ENCODE measurements at places on chromosomes 1 and 21.

- DNase-seq = no peak
Measured at GRCh38 chr1:15947382-15948090, 28.4 kb downstream of the ZBTB17 start.

DNA sequence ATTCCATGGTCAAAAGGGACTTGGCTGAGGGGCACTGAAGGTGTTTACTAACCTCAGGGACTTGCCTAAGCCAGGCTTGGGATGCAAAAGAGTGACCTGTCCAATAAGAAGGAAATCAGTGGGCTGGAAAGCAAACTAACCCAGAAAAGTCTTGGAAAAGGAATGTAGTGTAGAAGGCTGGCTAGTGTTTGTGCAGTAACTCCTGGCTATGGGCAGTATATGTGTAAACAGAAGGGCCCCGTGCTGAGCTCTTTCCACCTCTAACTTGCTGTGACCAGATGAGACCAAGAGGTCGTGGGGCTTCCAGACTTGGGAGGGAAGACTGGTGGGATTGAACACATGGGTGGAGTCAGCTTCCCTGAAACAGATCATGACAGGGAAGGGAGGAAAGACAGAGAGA, 4.1 kb downstream of the MINDY1 start:
- no peak for DNase-seq

- no peak for DNase-seq
Measured at GRCh38 chr1:170592591-170593111, 60.7 kb downstream of the GORAB start.

DNA sequence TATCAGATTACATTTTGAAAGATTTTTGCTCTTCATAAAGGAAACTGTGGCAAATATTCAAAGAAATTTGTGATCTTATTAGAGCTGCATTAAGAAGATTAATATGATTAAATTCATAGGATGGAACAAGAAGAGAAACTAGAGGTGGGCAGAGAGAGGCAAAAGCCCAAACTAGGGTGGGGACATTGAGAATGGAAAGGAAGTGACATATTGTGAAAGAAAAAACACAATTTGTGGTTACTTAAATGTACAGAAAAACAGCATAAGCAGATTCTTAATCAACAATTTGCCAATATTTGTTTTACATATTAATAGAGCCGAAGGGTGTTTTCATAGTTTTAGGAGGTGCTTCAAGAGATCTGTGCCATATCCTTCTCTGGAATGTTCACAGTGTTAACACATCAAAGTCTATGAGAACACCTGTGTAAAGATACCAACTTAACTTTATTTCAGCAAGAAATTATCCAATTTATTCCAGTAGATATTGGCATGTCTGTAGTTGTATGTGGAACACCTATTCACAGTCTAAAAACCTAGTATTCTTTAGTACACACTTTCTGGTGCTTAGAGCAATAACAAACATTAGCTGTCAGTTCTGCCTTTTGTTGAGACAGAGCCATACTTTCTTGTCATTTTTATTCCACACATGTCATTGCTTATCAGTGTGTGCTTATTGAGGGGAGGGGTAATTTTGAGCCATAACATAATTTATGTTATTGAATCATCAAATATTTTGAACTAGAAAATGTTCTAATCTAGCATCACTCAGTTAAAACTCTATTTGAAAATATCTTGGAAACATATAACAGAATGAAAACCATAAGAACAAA, 401.5 kb downstream of the PTPRC start:
- no peak for DNase-seq

GRCh38 chr21:28602546-28602945, 390.1 kb downstream of the LTN1 start:
- DNase-seq = no peak

DNA sequence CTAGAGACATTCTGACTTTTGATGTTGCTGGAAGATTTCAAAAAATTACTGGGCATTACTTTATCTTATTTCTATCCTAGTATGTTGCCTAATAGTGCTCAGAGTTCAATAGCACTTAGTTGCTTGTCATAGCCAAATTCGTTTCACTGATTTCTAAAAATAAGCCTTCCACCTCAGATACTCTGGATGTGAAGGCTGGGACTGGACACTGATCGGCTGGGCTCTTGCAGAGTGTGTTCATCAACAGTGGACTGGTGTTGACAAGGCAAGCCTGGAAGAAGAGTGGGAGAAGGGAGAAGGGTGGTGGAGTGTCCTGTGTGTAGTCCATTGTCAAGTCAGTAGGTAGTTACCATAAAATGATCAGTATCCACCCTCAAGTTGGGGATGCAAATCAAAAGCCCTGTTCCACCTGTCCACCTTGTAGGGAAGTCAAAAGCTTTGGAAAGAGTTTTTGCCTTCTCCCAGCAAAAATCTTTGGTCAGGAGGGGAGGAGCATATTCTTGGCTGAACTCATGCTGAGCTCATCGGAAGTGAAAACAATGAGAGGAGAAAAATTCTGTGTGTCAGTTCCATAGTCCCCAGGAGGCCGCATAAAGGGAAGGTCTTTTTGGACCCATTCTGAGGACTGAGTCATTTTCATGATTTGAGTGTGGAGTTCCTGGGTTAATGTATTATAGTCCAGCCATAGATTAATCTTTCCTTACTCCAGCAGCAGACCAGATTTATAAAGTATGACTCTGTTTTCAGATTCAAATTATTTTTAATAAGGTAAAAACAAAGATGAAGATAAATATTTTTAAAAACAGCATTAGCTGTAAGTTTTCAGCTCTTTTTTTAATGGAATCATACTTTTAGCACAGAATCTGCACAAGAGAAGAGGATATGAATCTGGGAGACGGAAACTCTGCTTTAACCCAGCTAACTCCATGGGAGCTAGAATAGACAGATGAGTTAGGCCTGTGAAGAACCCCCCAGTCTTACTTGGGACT, 99.5 kb upstream of the BMP8A start:
- peak; percentile 87 for DNase-seq

DNA sequence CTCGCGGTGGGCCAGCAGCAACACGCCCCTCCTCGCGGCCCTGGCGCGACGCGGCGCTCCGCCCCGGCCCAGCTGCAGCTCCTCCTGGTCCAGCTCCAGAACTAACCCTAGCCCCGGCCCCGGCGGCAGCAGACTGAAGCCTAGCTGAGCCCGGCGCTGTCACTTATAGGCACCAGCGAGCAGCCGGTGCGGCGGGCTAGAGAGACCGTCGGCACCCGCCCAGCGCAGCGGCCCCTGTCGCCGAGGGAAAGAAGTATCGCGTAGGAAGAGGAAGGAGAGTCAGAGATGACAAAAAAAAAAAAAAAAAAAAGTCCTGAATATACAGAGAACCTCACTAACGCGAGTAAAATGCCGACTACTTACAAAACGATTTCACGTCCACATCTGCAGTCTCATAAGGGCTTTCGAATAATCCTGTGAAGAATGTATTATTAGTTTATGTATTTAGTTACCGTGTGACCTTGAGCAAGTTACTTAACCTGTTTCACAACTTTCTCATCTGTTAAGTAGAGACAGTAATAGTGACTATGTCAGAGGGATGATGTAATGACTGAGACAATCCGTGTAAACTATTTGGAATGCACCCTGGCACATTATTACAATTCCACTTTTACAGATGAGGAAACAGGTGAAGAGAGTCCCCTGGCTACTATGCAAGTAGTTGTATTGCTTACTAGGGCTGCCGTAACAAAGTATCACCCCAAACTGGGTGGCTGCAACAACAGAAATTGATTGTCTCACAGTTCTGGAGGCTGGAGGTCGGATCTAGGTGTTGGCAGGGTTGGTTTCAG, at the start of gene SLC9A1:
Gene SLC9A1 (minus strand): TSS at position 135 of the 791 bp plus-strand sequence. CDS start 791 bp downstream, outside the sequence.
- DNase-seq = peak; percentile 77

Measured in brain microvascular endothelial cell (primary cell).